ENCODE measurements at places on chromosomes 5 and 9.

DNA sequence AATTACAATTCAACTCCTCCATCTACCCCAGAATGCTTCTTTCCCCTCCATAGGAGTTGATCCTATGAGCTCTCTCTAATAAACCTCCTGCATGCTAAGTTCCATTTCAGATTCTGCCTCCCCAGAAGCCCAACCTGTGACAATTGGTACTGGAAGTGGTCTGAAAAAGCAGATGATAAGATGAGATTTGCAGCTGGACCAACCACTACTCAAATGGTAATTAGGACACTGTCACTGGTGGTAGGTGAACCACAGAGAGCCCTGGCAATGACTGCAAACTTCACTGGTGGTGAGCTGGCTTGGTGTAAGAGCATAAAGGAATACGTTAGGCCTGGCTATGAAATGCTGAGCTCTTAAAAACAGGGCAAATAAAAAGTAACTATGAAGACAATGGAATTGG lies 112.6 kb downstream of the ESM1 start:
- no peak for DNase-seq

- no peak for DNase-seq
Measured at GRCh38 chr5:50807661-50808060, 141.2 kb downstream of the PARP8 start.

DNA sequence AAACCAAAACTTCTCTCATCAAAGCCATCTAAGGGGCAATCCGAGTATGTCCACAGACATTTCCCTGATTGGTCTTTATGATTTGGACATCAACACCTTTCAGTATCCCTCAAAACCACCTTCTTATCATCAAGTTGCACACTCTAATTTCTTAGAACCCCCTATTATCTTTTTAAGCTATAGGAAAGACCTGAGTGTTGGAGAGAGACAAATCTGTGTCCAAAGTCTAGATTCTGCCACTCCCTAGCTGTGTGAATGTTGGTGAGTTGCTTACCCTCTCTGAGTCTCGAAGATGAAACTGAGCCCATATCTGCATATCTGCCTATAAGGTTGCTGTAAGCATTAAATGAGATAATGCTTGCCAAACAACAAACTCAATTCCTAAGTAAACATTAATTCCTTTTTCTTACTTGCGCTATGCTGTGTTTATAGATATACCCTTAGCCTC lies 159.1 kb downstream of the DOCK8 start:
- DNase-seq, result no peak

GRCh38 chr5:104932431-104932830 lies 1369.8 kb upstream of the NUDT12 start:
- DNase-seq, result no peak

GRCh38 chr5:171826132-171826531 lies 40.5 kb downstream of the SMIM23 start:
- DNase-seq, result no peak

DNA sequence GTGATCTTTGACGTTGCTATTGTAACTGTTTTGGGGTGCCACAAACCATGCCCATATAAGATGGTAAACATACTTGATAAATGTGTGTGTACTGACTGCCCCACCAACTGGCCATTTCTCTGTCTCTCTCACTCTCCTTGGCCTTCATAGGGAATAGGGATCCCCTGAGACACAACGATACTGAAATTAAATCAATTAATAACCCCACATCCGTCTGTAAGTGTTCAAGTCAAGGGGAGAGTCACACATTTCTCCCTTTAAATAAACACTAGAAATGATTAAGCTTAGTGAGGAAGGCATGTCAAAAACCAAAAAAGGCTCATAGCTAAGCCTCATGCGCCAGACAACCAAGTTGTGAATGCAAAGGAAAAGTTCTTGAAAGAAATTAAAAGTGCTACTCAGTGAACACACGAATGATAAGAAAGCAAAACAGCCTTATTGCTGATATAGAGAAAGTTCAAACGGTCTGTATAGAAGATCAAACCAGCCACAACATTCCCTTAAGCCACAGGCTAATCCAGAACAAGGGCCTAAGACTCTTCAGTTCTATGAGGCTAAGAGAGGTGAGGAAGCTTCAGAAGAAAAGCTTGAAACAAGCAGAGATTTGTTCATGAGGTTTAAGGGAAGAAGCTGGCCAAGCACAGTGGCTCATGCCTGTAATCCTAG lies 111.1 kb downstream of the UGCG start:
- no peak for DNase-seq

DNA sequence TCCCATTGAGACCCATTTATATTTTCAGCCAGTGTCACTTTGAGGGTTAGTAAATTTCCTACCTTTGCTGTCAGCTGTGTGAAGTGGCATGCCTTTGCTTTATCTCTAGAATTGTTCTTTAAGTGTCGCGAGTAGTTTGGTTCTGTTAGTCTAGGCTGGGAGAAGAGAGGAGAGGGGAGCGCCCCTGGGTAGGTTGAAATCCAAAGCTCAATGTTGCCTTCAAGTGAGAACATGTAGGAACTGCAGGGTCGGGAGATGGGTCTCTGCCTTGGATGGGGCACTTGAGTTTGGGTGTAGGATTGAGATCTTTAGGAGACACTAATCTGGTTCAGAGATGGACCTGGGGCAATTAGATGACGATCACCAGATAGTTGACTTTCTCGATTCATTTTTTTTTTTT lies 46.3 kb downstream of the STC2 start:
- no peak for DNase-seq

- no peak for DNase-seq
Measured at GRCh38 chr5:109164001-109164400, 245.8 kb downstream of the PJA2 start.

DNA sequence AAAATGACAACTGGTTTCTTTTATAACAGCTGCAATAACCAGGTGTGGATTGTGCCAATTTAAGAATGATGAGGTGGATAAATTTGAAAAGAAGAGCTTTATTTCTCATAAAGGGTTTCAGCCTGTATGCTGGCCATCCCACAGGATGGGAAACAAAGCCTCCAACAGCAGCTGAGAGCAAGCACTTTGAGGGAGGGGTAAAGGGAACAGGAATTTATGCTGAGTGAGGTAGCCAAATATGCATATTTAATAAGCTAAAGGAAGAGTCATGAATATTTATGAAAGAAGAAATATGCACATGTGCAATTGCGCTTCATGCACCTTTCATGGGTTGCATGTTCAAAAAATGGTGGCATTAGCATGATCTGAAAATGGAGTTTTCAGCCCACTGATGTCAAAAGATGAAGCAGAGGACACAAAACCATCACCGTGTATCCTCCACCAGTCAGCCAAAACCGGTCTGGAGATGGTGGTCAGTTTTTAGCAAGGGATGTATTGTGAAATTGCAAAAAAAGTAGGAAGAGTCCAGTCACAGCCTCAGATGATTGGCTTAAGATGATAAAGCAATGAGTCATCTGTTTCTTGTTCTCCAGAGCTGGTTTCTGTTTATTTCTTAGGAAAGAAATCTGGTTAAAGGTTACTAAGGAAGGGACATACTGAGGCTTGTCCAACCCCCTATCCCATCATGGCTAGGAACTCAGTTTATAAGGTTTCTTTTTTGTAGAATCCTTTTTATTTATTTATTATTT lies 47.9 kb downstream of the DEPDC1B start:
- DNase-seq, result no peak

GRCh38 chr5:109345699-109346098 lies 64.1 kb downstream of the PJA2 start:
- no peak for DNase-seq

Data from stimulated activated CD4-positive, alpha-beta T cell treated with anti-CD3 and anti-CD28 coated beads, Interleukin-12 subunit alpha, Interleukin-12 subunit beta, amount 100 ng/mL, for 48 hours (primary cell).